Amygdala (tissue), 56 donors: ENCODE measurements at places on chromosomes 2 and 18.

- DNase-seq: no peak
These were observed 41.7 kb downstream of the POLR1A start for GRCh38 chr2:86064006-86064405.

DNA sequence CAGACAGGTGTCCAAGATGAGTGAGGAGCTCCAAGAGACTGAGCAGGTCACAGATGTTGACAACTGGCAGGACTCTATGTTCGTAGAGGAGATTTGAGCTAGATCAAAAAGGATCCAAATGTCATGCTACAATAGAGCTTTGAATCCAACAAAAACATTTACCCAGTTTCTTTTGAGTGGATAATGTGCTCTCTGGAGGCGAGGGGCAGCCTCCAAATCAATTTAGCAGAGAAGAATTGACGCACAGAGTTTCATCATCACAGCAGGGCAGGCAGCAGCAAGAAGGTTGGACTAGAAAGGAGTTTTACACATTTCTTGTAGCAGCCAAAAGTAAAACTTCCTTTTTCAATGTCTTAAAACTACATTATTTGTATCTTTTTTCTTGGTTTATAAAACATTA, 653.0 kb downstream of the RNF144A start:
- no peak for DNase-seq

GRCh38 chr18:5961097-5961827, 65.9 kb upstream of the TMEM200C start:
- no peak for DNase-seq

- DNase-seq: no peak
These were observed 101.1 kb downstream of the CTIF start for GRCh38 chr18:48639772-48640432.

- DNase-seq: no peak
These were observed 299.2 kb upstream of the ZSWIM2 start for GRCh38 chr2:187148059-187148714.

DNA sequence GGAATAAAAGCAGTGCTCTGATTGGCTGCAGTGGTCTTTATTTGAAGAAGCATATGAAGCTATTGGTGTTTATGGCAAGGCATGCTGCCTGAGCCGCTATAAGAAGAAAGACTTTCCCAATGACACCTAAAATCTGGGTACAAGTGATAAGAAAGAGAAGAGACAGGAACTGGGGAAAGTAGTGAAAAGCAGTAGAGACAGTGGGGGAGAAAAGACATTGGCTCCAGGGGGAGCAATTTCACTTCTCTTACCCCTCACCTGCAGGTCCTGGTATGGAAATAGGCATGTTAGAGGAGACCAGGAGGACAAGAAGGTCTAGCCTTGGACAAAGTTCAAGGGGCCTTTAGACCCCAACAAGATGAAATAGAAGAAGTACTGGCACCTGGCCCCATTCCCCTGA, 47.1 kb downstream of the PLCL1 start:
- no peak for DNase-seq

DNA sequence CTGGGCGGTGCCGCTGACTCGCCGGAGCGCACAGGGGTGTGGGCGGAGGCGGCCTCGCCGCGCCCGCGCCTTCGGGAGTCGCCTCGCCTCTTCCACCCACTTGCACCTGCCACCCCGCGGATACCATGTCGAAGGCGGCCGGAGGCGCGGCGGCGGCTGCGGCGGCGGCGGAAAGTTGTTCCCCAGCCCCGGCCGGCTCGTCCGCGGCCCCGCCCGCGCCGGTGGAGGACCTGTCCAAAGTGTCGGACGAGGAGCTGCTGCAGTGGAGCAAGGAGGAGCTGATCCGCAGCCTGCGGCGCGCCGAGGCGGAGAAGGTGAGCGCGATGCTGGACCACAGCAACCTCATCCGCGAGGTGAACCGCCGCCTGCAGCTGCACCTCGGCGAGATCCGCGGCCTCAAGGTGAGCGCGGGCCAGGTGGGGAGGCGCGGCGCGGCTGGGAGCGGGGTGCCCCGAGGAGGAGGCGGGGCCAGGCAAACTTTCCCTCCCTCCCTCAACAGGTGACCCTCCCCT, 766 bp downstream of the CCDC85A start:
- no peak for DNase-seq

DNA sequence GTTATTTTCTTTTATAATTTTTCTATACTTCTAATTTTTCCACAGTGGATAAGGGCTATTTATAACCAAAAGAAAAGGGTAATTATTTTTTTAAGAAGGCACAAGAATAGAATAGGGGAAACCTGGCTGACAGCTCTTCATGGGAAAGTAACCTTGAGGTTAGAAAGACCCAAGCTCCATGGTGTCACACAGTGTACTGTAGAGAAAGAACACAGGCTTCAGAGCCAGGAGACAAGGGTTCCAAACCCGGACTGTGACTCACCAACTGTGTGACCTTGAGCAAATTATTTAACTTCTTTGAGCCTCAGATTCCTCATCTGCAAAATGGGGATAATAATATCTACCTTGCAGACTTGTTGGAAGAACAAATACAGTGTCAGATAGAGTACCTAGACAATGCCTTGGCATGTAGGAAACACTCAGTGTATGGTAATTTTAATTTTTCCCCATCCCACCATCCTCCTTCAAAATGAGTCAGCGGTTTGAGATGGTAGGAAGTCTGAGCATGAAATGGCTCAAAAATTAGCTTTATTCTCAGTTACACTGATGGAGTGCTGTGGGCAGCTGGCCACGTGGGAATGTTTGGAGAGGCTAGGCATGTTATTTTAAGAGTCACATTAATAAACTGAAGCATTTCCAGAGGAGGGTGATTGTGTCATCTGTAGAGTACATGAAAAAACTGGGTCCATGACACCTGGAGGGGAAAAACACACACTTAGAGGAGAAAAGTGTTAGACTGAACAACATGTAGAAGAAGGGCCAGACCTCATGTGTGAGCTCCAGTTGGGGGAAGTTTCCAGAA, 36.7 kb downstream of the TMEM37 start:
- DNase-seq: no peak

GRCh38 chr2:70887208-70887549, 48.5 kb upstream of the ATP6V1B1 start:
- no peak for DNase-seq

GRCh38 chr18:62723666-62724281, 8.4 kb downstream of the PHLPP1 start:
- peak; percentile 7 for DNase-seq

GRCh38 chr2:111676291-111676822, 207.6 kb downstream of the ANAPC1 start:
- DNase-seq: no peak

GRCh38 chr18:11136241-11136640, 13.1 kb downstream of the PIEZO2 start:
- no peak for DNase-seq

- DNase-seq: no peak
These were observed 145.8 kb downstream of the AGPS start for GRCh38 chr2:177538323-177538722.

DNA sequence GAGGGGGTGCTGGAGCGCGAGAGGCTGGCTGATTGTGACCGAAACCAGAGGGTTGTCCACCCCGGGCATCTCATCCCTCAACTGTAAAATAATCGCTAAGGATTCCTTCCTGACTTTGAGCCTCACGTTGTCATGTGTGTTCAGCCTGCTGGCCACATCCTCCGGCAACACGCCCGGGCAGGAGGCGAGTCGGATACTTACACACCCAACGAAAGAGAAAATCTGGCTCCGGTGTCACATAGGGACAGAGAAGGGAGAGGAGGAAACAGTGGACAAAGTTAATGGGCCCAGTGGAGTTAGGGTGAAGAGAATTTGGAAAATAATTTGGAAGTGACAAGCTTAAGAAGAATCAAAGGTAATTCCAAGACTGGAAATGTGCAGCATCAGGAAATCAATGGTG, 2.4 kb downstream of the TLX2 start:
- DNase-seq: no peak

DNA sequence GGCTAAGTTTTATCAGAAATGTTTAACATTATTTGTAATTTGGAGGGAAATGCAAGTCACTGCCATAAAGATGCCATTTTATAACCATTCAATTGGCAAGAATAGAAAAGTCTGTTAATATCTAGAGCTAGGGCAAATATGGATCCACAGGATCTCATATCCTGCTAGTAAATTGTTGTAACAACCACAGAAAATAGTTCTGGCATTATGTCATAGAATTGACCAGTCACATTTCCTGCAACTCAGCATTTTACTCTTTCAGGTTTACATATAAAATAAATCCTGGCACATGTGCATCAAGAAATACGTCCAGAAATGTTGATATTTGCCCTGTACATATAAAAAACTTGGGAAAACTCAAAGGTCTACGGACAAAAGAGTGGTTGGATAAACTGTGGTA, 32.9 kb downstream of the OSBPL6 start:
- DNase-seq: no peak

GRCh38 chr2:229971298-229971790, 49.0 kb downstream of the FBXO36 start:
- no peak for DNase-seq

DNA sequence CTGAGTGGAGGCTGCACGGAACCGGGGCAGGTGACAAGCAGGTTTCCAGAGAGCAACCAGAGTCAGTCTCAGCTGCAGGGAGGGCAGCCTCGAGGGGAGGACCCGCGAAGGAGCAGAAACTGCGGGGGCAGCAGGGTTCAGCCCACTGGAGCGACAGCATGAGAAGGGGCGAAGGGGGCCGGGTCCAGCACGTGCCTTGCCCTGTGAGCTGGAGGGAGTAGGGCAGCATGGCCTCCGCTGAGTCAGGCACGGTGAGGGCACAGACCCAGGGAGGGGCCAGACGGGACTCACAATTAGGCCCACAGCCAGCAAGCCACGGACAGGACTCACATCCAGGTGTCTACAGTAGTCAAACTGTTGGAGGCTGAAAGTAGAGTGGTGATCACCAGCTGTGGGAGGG, 22.7 kb upstream of the ATP9B start:
- DNase-seq: no peak

DNA sequence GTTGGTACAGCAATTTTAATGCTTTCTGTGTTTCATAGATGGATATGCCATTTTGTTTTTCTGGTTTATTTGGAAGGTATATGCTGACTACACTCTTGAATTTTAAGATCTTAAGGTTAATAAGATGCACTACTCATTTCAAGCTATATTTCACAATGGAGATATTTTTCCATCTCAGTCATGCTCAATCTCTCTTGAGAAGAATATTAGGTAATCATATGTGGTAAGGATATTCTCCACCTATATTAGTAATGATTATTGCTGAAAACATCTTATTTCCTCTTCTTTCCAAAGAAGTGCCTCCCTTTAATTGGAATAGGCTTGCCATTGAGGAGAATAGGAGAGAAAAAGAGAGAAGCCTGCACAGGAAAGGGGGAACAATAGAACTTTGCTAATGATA, 40.1 kb downstream of the EPB41L3 start:
- DNase-seq: no peak

GRCh38 chr18:12478269-12479047, 70.7 kb downstream of the PRELID3A start:
- DNase-seq: no peak

- DNase-seq: no peak
These were observed 109.0 kb upstream of the ALK start for GRCh38 chr2:30030361-30030760.

GRCh38 chr2:213022987-213023386, 128.4 kb downstream of the IKZF2 start:
- DNase-seq: no peak

GRCh38 chr2:112493858-112494648, 12.1 kb downstream of the TTL start:
- no peak for DNase-seq

DNA sequence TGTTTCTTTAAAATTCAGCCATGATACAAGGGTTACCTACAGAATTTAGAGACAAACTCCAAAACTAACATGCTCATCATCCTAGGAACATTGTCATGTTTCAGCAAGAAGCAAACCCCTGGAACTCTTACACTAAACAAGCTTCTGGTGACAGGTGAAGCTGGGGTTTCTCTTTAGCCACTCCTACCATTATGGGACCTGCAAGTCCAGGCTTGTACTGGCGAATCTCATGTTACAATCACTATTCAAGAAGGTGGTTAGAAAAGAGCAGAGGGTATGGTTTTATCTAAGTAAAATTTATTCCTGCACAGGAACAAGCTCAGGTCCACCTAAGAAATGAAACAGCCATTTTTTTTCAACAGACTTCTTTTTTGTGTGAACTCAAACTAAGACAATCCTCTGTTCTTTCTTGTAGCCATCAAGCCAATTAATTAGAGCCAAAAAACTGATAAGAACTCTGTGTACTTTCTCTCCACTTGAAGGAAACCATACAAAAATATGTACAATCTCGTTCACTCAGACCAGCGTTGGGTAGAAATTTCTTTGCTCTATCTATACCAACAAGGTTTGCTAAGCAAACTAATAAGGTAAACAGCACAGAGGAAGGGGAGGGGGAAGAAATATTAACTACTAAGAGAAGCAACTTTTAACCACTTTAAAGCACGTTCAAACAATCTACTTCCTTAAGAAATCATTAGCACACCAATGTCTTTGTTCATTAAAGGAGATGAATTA, 63.3 kb upstream of the NEDD4L start:
- no peak for DNase-seq

GRCh38 chr2:12948961-12949353, 232.2 kb downstream of the TRIB2 start:
- no peak for DNase-seq

DNA sequence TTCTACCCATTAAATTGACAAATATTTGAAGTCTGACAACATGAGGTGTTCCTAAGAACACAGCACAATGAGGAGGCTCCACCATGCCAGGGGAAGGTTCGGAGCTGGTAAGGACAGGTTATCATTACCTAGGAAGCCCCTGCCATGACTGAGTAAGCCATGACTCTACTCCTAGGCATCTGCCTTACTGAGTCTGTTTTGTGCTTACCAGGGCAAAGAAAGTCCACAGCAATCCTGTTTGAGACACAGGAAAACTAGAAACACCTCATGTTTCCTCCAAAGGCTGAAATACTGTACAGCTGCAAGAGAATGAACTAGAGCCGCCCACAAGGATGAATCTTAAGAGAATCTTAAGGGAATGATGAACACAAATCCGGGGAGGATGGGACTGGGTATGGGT, 11.6 kb downstream of the TGFBRAP1 start:
- no peak for DNase-seq

- no peak for DNase-seq
These were observed 188.2 kb upstream of the XIRP2 start for GRCh38 chr2:166700079-166700478.

DNA sequence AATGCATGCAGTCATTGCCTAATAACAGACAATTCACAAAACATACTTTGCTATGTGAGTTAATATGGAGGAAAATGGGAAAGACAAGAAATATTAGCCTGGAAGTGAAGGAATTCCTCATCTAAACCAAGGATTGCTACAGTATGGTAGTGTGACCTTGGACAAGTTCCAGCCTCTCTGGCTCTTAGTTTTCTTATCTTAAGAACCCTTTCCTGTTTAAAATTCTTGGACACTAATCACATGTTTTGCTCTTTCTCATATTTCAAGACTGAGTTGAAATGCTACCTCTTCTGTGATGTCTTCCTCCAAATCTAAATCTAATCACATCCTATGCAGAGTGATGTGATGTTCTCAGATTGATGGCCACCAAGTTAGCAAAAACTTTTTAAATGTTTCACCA, 20.8 kb upstream of the ADAM23 start:
- DNase-seq: no peak

DNA sequence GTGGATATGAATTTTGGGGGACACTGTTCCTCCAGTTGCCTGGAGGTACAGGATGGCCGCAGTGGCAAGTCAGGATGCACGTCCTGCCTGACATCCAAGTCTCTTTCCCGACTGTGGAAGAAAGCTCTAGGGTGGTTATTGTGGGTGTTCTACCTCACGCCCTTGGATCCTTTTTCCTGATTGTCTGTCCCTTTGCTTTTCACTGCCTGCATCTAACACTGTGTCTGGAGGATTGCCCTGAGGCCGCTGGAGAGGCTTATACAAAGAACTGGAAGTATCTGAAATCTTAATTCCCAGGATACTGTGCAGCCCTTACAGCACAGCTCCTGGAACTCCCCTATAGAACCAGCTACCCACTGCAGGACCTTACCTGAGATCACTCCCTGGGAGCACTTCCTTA, 250.5 kb downstream of the TFCP2L1 start:
- no peak for DNase-seq
